ENCODE measurements at places on chromosomes 12 and 14. TPM values are rescaled to one million over a fixed set of nuclear protein-coding genes. Genes with fewer than 3 reads are reported as not detected.

GRCh38 chr14:72559202-72559601 lies 334.7 kb downstream of the DPF3 start:
- DNase-seq: no peak

- DNase-seq: no peak
These were observed 43.4 kb downstream of the RAD52 start for GRCh38 chr12:906062-906585.

The IL23A gene
- total RNA-seq: not detected

DNA sequence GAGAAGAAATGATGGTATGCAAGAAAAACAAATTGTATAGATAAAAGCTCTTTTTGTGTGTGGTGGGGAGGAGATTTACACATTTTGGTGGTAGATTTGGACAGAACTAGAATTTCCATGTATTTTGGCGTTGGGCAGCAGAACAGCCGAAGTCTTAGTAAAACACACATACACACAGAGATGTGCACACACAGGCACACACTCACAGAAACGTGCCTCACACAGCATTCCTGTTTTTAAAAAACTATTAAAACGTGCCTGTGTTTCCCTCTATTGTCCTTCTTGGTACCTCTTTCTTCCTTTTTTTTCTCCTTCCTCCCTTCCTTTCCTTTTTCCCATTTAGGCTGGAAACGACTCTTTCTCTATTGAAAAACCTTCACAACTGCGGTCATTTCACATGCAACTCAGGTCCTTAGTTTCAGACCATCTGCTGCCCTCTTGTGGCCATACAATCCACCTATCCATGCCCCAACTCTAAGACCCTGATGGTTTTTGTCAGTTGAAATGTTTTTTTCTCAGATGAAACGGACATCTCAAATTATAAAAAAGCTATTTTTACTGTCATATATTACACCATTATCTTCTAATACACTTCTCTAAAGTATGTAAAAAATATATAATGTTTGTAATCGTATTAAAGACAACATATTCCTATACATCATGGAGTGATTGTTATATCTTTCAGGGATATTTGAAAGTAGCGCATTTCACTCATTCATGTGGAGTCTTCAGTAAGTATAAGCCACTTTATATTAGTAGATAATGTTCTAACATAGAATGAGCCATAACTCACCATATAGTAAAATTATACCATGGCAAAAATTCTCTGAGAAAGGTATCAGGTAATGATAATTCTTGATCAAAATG lies 386.7 kb upstream of the NOVA1 start:
- DNase-seq: peak; percentile 58

DNA sequence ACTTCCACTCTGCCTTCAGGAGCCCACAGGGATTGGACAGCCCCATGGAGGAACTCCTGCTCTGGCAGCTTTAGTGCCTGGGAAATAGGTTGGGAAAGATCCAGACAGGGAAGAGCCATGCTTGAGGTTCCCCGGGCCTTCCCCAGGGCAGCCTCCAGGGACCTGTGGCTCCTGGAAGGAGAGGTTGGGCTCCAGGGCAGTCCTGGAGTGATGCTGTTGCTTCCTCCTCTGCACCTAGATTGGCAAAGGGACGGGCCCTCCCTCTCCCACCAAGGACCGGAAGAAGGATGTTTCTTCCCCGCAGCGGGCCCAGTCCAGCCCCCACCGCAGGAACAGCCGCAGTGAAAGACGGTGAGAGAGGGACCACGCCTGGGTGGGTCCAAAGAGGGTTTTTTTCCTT lies 16.5 kb downstream of the VASH1 start:
- DNase-seq: no peak

The CCDC177 gene
- 10.2 TPM for total RNA-seq

- DNase-seq: no peak
These were observed 69.0 kb upstream of the RERGL start for GRCh38 chr12:18158774-18159557.

GRCh38 chr14:70931008-70931407 lies 23.7 kb downstream of the PCNX1 start:
- DNase-seq: no peak

- no peak for DNase-seq
These were observed 149.2 kb upstream of the FUT8 start for GRCh38 chr14:65263177-65263788.

- DNase-seq: no peak
These were observed 42.4 kb downstream of the CKAP4 start for GRCh38 chr12:106205208-106206069.

- DNase-seq: no peak
These were observed 19.4 kb downstream of the ZFYVE21 start for GRCh38 chr14:103735022-103735421.

The PRR4 gene
- total RNA-seq: 18.1 TPM

GRCh38 chr12:87344699-87345098 lies 684.5 kb downstream of the C12orf50 start:
- no peak for DNase-seq

- DNase-seq: no peak
These were observed 71.4 kb downstream of the TMEM260 start for GRCh38 chr14:56650979-56651378.

The SRSF9 gene
- total RNA-seq: 103 TPM

The KRT6C gene
- not detected for total RNA-seq

DNA sequence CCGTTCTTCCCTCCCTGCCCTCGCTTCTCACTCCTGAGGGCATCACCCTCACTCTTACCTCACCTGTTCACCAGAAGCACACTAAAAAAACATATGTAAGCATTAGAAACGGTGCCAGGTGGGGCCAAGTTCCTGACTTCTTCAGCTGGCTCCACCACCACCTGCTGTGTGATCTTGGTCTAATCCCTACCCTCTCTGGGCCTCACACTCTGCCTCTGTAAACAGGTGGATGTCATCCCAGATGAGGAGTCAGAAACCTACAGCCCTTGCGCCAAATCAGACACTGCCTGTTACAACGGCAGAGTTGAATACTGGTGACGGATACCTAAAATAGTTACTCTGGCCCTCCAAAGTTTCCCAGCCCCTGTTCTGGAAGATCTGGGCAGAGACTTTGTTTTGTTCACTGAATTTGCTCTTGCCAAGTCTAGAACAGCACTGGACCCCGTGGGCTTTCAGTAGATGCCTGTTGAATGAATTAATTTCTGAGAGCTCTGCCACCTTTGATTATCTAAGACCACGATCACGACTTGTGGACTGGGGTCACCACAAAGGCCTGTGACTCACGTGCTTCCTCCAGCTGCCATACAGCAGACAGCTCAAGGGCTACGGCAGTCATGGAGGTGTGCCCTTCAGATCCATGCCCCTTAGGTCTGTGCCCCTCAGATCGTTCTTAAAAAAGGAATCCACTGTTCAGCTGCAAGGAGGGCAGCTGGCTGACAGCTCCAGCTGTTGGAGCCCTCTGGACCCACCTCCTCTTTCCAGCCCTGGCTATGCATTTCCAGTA lies 71.9 kb downstream of the GSC start:
- DNase-seq: no peak

- DNase-seq: no peak
These were observed 233.8 kb downstream of the CACNA1C start for GRCh38 chr12:2286461-2287131.

DNA sequence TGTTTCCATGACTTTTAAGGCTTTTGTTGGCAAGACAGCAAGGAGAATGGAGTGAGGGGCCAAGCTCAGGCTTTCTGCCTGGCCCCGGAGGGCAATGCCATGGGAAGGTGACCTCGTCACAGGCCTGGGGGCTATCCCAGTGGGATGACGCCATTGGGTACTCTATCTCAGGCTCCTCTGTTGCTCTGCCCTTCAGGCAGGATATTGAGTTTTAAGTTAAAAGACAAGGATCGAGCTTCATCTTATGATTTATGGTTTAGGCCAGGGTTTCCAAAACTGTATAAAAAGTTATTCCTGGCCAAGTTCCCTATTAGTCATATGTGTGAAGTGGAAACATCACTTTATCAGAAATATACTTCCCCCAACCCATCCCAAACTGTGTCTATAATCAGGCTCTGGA lies 127.7 kb downstream of the ZFP36L1 start:
- no peak for DNase-seq

- DNase-seq: no peak
These were observed 47.7 kb upstream of the MAP3K9 start for GRCh38 chr14:70856851-70857495.

DNA sequence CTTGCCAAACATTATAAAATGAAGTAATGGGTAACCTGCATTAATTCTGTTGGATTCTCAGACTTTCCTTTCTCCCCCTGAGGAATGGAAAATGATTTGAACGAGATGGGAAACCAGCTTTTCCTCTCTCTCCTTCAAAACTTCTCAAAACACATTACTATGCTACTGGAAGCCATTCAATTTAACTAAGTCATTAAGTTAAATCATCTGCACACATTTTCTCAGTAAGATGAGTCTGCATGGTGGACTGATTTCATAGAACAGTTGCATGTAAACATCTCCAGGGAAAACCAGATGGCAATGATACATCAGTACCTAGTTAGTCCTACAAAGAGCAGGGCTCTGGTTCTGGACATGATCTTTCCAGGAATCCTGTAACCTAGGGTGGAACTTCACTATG lies 59.9 kb downstream of the BMP4 start:
- DNase-seq: no peak

The OTX2 gene
- total RNA-seq: not detected

The EID3 gene
- total RNA-seq: 5.6 TPM

The TMTC1 gene
- 49.9 TPM for total RNA-seq

The TGFB3 gene
- total RNA-seq: 46.2 TPM

The CLEC4A gene
- 1.9 TPM for total RNA-seq

- no peak for DNase-seq
These were observed 104.8 kb downstream of the GPATCH2L start for GRCh38 chr14:76256545-76256944.

The CDH24 gene
- 10.4 TPM for total RNA-seq

GRCh38 chr12:128811806-128812205 lies 12.0 kb downstream of the SLC15A4 start:
- no peak for DNase-seq

DNA sequence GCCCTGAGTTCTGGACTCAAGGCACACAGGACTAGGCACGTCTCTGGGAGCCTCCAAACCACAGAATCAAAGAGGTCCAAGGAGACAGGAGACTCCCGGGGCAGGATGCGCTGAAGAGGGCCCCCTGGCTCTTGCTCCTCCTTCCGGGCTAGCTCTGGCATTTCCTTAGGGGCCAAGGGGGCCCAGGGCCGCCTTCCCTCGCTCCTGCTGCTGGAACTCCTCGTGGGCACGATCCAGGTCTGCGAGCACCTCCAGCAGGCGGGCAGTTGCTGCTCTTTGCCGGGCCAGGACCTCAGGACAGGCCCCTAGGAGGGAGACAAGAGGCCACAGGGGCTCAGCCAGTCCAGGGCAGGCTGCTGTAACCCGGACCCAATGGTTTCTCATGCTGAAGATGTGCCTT lies 35.8 kb downstream of the RASAL1 start:
- no peak for DNase-seq

The TOMM20L gene
- not detected for total RNA-seq

DNA sequence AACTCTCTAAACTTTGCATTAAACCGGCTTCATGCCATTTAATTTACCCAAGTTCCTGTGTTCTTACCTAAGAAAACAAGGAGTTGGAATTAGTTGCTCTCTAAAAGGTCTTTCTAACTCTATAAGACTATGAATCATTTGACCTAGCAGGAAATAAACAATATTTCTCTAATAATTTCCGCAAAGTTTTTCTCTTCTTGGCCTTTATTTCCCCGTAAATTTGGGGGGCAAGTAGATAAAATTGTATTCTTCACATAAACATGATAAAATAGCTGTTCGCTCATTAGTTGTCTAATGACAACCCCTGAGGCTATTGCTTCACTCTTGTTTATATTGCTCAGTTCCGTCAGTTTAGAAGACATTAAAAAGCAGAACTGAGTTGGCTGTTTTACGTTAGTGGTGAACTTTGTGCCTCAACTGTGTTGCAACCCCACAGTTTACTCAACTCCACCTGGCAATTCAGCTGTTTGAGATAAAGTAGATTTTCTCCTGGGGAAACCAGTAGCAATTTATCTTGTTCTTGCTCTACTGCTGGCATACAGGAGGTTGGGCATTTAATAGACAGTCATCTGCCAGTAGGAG lies 74.7 kb downstream of the BTG1 start:
- no peak for DNase-seq

The DDX51 gene
- total RNA-seq: 31.1 TPM

DNA sequence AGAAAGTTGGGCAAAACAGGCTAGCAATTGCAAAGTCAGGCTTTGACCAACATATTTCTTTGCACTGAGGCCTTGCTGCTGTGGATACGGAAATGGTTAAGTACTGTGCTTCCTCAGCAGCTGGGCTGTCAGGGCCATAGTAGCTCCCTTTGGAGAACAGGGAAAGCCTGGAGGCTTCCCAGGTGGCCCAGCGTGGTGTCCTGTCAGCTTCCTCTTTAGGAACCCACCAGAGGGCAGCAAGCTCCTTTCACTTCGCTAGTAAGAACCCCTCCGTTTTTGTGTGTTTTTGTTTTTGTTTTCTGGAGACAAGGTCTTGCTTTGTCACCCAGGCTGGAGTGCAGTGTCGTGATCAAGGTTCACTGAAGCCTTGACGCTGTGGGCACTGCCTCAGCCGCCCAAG lies 1.7 kb upstream of the CFAP251 start:
- DNase-seq: no peak

GRCh38 chr12:91513313-91513712 lies 330.7 kb upstream of the DCN start:
- DNase-seq: no peak

DNA sequence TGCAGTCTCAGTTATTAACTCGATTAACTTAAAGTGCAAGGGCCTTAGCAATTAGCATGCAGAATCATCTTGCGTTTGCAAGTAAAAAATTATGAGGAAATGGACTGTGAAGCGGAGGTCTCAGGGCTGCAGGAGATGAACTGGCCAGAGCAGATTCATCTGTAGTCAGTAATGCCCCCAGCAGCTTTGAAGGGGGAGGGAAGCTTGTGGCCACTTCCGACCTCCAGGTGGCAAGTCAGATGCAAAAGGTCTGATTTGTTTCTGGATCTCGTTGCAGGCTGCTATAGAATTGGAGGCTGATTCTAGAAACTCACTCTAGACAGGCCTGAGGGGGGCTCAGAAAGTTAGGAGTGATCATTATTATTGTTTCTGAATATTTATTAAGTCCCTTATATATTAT lies 107.4 kb upstream of the RGS6 start:
- no peak for DNase-seq

DNA sequence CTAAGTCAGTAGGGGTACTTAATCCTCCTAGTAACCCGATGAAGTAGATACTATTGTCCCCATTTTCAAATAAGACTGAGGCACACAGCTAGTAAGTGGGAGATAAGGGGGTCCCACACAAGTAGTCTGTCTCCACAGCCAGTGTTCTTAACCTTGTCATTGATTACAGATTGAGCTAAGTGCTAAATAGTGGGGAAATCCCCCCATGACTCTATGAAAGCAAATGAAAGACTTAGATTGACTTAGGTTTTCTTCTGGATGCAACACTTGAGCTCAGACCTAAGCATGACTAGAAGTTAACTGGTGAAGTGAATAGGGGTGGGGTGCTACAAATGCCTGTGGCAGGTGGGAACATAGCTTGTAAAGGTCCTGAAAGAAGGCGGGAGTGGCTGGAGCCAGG lies 73.8 kb downstream of the SYNE2 start:
- no peak for DNase-seq

Measured in dorsolateral prefrontal cortex (tissue), 122 donors.